HuH-7 (cell line): ENCODE measurements at places on chromosomes 13 and 19.

DNA sequence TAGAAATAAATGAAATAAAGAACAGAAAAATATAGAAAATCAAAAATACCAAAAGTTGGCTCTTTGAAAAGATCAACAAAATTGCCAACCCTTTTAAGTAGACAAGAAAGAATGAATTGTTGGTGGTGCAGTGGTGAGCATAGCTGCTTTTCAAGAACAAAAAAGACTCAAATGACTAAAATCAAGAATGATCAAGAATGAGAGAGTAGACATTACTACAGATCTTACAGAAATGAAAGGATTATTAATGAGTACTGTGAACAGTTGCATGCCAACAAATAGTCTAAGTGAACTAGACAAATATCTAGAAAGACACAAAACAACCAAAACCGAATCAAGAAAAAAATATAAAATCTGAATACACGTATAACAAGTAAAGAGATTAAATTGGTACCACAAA lies 53.9 kb downstream of the FNDC3A start:
- no peak for DNase-seq

DNA sequence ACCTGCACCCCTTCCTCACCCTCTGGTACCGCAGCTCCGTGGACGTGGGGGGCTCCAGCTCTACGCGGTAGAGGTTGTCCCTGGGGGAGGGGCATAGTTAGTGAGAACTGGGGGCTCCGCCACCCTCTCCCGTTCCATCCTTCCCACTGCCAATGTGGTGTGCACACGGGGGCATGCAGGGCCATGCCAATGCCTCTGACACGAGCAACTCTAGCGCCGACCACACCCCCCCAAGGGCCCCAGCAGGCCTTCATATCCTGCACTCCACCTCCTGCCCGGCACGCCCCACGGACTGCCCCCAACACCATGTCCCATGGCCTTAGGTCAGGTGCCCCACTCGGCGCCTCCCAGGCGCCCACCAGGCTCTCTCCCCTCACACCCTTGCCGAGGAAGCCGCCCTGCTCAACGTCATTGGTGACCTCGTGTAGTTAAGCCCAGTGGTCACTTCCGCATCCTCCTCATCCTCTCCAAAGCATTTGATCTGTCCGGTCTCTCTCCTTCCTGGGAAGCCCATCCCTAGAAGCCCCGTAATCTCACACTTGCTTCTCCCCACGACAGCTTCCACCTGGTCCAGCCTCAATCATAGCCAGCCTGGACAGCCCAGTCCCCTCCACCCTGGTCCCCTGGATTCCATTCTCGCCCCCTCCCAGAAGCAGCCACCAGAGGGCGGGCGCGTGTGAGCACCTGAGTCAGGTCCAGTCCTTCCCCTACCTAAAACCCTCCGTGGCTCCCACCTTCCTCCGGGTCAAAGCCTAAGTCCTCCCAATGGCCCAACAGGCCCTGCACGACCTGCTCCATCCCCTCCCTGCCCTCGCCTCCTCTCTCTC lies 2.1 kb downstream of the SEMA6B start:
- DNase-seq: peak; percentile 69

DNA sequence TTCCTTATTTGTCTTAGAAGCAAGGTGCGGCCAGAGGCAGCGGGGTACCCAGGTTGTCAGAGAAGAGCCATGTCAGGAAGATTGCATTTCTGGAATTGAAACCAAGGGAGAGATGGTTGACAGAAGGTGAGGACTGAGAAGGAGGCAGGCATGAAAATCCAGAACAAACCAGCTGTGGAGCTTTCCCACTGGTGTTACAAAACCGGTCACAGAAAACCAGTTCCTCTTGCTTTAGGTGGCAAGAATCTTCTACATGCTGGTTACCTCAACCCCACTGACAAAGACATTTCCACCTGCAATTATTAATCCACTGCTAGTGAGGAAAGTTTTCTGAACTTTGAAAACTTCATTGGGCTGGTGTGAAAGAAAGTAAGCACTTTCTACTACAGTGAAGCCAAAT lies 64.0 kb upstream of the MED4 start:
- no peak for DNase-seq

DNA sequence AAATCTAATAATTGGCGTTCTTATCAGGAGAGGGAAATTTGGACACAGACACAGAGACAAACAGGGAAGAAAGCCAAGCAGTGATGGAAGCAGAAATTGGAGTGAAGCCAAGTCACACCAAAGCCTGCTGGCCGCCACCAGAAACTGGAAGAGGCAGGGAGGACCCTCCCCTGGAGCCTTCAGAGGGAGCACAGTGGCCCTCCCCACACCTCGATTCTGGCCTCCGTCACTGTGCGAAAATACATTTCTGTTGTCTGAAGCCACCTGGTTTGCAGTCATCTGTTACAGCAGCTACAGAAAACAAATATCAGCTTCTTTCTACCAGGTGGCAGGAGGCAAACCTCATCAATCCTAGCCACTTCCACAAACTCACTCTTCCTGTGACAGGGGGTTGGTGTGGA lies 8.3 kb upstream of the TLE6 start:
- no peak for DNase-seq

GRCh38 chr13:74929436-74929835 lies 552.5 kb downstream of the TBC1D4 start:
- no peak for DNase-seq

GRCh38 chr13:25733696-25734435 lies 317.9 kb downstream of the SHISA2 start:
- no peak for DNase-seq

DNA sequence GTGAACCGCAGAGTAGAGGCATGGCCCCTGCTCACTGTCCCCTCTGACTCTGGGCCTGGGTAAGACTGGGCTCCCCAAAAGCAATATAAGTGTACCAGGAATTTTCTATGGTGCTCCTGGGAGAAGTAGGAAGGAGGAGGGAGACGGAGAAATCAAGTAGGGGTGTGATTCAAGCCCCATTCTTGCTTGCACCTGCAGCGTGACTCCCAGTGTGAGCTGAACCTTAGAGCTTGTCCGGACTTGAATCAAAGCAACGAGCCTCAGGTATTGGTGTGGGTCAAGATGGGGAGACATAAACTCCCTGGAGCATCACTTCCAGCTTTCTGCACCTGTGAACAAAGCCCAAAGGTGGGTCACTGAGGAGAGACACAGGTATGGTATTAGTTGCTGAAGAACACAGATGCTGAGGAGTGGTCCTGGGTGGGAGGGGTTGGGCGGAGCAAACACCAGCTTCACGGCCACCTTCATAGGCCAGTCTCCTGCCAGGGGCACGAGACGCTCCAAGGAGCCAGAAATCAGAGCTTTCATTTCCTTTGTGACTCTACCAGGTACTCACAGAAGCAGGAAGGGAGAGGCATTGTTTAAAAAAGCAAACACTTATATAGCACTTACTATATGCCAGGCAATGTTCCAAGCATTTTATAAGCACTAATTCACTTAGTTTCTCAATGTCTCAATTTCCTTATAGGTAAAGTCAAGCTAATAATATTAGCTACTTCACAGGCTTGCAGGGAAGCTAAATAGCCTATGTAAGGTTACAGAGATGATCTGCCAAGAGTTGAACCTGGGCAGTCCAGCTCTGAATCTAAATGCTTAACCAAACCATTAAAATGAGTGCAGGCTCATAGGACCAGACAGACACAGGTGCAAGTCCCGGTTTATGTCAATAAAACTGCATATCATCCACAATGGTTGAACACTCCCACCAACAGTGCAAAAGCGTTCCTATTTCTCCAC lies 775.3 kb downstream of the UQCRFS1 start:
- no peak for DNase-seq
